ENCODE measurements at places on chromosomes 3 and 15. TPM values are rescaled to one million over a fixed set of nuclear protein-coding genes. Genes with fewer than 3 reads are reported as not detected.

P3H2 gene
- 8.8 TPM for total RNA-seq

GRCh38 chr15:44812029-44812517 lies 75.7 kb downstream of the TRIM69 start:
- no peak for DNase-seq

DNA sequence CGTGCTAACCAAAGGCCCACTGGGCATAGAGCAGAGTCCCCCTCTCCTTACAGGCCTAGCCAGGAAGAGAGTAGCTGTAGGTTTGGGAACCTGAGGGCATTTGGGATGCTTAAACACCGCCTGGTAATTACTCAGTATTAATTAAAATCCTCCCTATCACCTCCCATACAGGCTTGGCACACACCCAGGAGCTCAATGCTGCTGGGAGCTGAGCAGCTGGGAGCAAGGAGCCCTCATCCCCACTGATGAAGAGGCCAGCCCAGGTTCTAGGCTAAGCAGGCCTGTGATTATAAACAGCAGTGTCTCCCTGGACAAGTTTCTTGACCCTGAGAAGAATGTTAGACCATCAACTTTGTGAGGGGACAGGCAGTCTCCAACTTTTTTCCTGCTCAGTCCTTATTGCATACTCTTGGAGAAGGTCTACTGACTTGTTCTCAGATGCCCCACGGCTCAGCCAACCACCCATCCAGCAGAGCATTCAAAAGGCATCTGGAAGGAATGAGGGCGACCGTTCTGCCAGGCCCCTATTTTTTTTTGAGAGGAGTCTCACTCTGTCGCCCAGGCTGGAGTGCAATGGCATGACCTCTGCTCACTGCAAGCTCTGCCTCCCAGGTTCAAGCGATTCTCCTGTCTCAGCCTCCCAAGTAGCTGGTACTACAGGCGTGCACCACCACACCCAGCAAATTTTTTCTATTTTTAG lies 1.3 kb upstream of the PRKAR2A start:
- DNase-seq, result no peak

DNA sequence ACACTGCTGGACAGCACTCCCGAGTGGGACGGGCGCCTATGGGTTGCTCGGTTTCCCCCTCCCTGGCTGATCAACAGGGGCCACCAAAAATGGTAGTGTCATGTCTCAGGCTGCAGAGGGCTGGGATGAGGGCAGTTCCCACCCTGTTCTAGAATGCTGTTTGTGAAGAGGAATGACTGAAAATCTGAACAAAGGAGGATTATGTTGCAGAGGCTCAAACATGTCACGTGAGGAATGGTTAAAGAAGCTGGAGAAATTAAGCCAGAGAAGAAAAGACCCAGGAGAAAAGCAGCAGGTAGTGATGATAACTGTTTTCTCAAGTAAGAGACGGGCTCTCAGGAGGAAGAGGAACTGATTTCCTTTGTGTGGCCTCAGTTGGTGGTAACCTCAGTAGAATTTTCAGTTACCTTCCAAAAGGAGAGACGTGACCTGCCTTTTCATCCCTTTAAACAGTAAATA lies 10.4 kb downstream of the SPG21 start:
- no peak for DNase-seq

DNA sequence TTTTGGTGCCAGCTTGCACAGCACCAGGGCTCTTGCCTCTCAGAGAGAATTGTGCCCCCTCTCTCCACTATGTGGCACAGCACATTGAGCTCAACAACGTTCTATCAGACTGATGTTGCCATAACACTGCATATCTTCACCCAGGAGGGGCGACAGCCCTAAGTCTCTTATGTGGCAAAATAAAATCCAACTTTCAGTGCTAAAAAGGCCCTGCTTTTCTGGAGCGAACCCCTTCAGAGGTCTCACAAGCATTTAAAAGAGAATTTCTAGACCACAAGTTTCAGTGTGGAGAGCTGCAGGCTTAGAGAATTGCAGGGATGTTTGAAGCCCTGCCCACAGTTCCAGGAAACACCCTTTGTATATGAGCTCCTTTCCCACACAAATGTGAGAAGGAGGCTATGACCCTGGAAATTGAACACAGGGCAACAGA lies 85.5 kb downstream of the LIPC start:
- DNase-seq, result no peak

DNA sequence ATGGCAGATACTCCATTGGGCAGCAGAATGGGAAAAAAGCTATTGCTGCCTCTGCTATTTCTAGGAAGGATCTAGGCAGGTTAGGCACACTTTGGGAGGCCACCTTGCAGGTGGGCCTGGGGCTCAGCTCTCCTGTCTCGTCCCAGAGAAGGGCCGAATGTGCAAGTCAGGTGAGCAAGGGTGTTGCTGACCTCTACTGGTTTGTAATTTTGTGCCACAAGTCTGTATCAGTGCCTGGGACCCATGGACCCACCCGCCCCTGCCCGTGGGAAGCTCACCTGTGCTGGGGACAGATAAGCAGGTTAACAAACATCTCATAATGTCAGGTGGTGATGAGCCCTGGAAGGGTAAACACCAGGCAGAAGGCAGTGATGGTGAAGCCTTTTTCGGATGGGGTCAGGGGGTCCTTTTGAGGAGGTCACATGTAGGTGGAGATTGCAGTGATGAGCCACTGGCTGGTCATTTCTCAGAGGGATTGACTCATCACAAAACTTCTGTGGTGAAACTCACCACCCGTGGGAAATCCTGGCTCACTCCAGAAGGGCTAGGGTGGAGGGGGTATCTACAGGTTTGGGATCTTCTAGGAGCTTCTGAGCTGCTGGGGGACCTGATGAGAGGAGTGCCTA lies 161.3 kb downstream of the KLF13 start:
- no peak for DNase-seq

DNA sequence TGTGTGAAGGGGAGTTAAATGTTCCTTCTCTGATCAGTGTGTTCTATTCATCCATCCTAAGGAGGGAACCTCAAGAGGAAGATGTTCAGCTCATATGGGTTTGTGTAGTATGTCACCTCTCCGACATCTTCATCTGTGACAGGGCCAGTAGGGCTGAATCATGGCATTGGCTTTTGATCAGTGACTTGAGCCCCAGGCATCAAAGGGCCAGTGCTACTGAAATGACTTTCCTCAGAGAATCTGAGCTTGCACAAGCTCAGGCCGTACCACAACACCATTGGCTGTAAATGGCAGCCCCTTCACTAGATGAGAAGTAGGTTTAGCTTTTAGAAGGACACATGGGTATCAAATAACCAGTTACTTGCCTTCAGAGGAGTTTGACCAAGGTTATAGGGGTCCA lies 183.2 kb upstream of the NR2E3 start:
- DNase-seq, result no peak

GRCh38 chr3:171293142-171293782 lies 166.9 kb downstream of the TNIK start:
- no peak for DNase-seq

DNA sequence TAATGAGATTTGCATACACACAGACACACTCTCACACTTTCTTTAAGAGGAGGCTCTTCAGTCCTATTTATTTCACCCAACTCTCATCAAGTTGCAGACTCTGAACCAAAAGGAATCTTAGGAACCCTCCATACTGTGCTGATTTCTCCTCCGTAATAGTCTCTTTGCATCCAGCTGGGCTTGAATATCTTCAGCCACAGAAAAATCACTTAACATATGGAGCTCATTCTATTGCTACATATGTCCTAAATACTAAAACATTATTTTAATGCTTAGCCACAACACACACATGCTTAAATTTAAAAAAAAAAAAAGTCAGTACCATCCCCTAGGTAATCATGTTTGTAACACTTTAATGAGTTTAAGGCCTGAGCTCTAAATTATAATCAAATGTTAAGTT lies 287.5 kb upstream of the CNTN6 start:
- DNase-seq, result no peak

- no peak for DNase-seq
These were observed 19.5 kb downstream of the RAF1 start for GRCh38 chr3:12644331-12644937.

BBX gene
- total RNA-seq, result 54.3 TPM

DNA sequence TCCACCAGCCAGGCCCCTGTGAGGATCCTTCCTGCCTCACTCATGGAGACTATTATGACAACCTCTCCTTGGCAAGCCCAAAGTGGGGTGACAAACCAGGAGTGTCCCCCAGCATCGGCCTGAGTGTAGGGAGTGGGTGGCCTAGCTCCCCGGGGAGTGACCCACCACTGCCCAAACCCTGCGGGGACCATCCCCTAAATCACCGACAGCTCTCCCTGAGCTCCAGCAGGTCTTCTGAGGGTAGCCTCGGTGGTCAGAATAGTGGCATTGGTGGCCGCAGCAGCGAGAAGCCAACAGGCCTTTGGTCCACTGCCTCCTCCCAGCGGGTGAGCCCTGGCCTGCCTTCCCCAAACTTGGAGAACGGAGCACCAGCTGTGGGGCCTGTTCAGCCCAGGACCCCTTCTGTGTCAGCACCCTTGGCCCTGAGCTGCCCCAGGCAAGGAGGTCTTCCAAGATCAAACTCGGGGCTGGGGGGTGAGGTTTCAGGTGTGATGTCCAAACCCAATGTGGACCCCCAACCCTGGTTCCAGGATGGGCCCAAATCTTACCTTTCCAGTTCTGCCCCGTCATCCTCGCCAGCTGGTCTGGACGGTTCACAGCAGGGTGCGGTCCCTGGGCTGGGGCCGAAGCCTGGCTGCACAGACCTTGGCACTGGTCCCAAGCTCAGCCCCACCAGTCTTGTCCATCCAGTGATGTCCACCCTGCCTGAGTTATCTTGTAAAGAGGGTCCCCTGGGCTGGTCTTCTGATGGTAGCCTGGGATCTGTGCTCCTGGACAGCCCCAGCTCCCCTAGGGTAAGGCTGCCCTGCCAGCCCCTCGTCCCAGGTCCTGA lies 1.0 kb downstream of the LIMD1 start:
- peak; percentile 27 for DNase-seq

DNA sequence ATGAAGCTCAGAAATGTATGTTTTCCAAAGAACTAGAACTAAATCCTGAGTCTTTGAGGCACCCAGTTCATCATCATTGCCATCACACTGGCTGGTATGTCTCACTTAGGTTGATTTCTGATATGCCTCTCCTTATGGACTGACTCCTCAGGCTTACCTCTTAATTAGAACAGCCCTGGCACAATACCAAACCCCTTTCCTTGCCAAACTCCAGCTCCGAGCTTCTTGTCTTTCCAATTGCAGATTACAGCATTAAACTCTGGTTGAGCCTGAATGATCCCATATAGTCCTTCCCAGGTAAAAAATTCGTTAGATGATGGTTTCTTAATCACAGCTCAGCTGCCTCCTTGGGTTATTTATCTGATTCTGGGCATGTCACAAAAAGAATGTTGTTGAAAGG lies 66.3 kb downstream of the RTP4 start:
- no peak for DNase-seq

DNA sequence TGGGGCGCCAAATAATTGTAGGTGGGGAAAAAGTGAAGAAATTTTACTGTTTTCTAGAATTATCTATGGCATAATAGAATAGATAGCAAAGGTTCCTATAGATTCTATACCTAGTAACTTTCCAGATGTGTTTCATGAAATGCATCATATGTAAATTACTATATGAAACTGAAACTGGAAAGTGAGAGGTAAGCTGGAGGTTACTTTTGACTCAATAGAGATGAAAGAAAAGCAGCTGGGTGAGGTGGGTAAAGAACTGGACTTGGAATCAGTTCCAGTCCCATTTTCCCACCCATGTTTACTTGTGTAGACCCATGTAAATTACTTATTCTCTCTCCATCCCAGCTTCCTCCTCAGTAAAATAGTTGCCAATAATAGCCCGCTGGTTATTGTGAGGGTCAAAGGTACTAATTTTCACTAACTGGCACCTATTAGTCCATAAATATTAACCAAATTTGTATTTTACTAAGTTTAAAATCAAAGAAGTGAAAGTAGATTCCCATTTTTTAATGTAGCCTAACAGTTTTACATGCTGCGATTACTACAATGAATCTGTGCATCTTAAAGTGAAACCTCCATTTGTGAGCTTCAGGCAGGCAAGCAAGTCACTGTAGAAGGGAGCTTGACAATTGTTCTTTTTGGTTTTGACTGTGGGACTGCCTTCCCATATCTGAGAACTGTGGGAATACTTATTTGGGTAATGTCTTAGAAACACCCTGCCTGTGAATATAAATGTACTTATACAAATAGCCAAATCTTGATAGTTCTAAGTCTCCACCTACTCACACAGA lies 312.1 kb downstream of the SLC9A9 start:
- no peak for DNase-seq

SPINT1 gene
- total RNA-seq, result 5.4 TPM

HRG gene
- not detected for total RNA-seq

- no peak for DNase-seq
These were observed 1.1 kb upstream of the MSL2 start for GRCh38 chr3:136197159-136197793.

SLCO2A1 gene
- 13.8 TPM for total RNA-seq

DNA sequence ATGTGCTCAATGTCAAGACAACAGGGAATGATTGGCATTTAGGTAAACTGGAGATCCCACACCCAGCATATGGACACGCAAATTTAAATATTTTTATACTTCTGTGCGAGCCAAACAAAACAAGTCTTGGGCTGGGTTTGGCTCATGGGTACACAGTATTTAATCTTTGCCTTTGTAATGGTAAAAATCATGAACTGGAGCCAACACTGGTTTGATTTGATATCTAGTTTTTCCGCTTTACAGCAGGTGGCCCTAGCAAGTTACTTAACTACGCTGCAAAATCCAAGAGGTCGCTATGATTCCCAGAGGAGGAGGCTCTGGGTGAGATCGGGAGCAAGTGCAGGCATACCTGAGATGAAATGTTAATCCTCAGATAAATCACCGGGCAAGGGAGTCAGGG lies 207.9 kb upstream of the SATB1 start:
- no peak for DNase-seq

DNA sequence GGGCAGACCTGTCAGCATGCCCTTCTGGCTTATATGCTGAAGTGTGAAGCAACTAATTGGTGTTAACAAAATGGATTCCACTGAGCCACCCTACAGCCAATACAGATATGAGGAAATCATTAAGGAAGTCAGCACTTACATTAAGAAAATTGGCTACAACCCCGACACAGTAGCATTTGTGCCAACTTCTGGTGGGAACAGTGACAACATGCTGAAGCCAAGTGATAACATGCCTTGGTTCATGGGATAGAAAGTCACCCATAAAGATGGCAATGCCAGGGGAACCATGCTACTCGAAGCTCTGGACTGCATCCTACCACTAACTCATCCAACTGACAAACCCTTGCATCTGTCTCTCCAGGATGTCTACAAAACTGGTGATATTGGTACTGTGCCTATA lies 9.4 kb downstream of the PIK3CB start:
- DNase-seq, result no peak

UBAP1L gene
- 12.0 TPM for total RNA-seq

- DNase-seq, result no peak
These were observed 2.5 kb upstream of the DPH6 start for GRCh38 chr15:35548435-35548834.

RBM15B gene
- total RNA-seq, result 22.6 TPM

- DNase-seq, result no peak
These were observed 171.8 kb downstream of the WDR76 start for GRCh38 chr15:43998607-43999006.

DNA sequence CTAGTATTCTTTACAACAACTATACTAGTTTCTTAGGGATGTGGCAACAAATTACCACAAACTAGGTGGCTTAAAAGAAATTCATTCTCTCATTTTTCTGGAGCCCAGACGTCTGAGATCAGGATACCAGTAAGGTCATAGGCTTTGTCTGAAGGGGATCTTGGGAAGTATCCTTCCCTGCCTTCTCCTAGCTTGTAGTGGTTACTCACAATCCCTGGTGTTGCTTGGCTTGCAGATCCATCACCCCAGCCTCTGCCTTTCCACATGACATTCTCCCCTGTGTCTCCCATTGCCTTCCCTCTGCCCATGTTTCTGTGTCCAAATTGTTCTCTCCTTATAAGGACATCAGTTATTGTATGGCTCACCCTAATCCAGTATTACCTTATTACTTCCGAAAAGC lies 24.3 kb upstream of the CLDN1 start:
- no peak for DNase-seq

GRCh38 chr15:92112180-92112579 lies 258.7 kb downstream of the SLCO3A1 start:
- no peak for DNase-seq
